ENCODE measurements at places on chromosomes 4 and X. TPM values are rescaled to one million over a fixed set of nuclear protein-coding genes. Genes with fewer than 3 reads are reported as not detected.

- H3K36me3 ChIP-seq = no peaks in the 10 kb centered on the region
- H3K4me1 ChIP-seq = no peaks in the 10 kb centered on the region
- no peak overlapping the region for H3K27ac ChIP-seq
- H3K4me3 ChIP-seq = no peak overlapping the region
Measured at GRCh38 chr4:125772680-125773079, 457.9 kb downstream of the FAT4 start.

DNA sequence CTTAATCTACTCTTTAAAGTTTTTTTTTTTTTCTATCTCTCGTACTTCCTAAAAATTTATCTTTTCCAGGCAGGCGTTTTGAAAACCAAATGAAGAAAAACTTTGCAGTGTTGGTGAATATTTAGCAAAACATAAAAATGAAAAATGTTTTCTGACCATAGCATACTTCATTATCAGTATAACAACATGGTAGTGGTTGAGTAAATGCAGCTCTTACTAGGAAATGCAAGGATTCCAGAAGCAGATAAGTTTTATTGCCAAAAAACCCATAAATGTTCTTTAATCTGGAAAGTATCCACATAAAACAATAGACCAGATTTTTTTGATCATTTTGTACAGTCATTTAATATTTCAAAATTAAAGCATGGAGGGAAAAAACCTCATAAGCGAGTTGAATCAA, 136.9 kb upstream of the GUCY1A1 start:
- no peaks in the 10 kb centered on the region for H3K4me1 ChIP-seq
- no peak overlapping the region for H3K4me3 ChIP-seq
- H3K27ac ChIP-seq = no peak overlapping the region
- H3K27me3 ChIP-seq = no peaks in the 10 kb centered on the region

GRCh38 chrX:115547448-115547847, 13.5 kb upstream of the PLS3 start:
- no peaks in the 10 kb centered on the region for H3K36me3 ChIP-seq
- H3K4me1 ChIP-seq = no peaks in the 10 kb centered on the region
- H3K4me3 ChIP-seq = no peak overlapping the region
- H3K27ac ChIP-seq = no peak overlapping the region
- no peaks in the 10 kb centered on the region for H3K27me3 ChIP-seq
- peak; percentile 7 for DNase-seq

DNA sequence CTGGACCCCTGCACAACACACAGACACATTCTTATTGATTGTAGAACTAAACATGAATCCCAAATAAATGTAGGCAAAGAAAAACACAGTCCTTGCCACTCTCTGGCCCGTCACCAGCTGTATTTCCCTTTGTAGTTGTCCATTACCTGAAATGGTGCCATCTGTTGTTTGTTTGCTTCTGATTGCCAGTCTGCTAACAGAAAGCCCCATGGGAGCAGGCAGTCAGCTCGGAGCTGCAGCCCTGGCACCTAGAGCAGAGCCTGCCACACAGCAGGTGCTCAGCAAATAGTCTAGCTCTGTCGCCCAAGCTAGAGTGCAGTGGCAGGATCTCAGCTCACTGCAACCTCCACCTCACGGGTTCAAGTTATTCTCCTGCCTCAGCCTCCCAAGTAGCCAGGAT, 28.9 kb downstream of the CPLX1 start:
- peaks cover 21% of the 10 kb centered on the region for H3K4me1 ChIP-seq
- H3K4me3 ChIP-seq = no peak overlapping the region
- H3K36me3 ChIP-seq = no peaks in the 10 kb centered on the region
- no peak for DNase-seq
- H3K27me3 ChIP-seq = peaks cover 11% of the 10 kb centered on the region
- H3K27ac ChIP-seq = no peak overlapping the region

DNA sequence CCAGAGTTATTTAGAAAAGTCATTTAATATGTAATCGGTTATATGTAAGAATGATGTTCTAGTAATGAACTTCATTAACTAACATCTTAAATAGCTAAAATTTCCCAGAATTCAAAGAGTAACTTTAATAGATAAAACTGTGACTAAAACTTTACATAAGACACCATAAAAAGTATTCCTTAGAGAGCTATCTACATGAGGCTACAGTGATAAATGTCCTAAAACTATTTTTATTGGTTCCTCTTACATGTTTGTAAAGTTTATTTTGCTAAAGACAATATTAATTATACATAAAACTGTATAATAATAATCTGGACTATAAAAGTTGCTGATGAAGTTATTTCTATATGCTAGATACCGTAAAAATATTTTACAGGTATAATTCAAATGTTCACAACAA, 897.7 kb upstream of the EPHA5 start:
- H3K27ac ChIP-seq = no peak overlapping the region
- no peak overlapping the region for H3K4me3 ChIP-seq
- no peaks in the 10 kb centered on the region for H3K4me1 ChIP-seq
- no peak for DNase-seq
- no peaks in the 10 kb centered on the region for H3K27me3 ChIP-seq

DNA sequence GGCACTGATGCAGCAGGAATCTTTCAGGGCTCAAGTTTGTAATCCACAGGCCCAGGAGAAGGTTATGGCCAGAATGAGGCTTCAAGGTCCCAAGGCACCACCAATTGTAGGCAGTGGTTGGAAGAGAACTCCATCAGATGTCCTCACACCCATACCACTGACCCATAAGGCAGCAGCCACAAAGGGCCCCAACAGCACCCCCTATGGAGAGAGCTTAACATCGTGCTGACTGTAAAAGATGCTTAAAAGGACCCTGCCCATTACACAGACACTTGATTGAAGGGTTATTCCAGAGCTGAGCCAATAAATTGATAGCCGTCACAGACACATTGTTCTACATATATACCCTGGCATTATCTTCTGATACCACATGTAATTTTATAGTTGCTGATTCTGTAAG, 113.7 kb downstream of the SOWAHB start:
- no peak overlapping the region for H3K4me3 ChIP-seq
- H3K4me1 ChIP-seq = peaks cover 24% of the 10 kb centered on the region
- H3K27me3 ChIP-seq = no peaks in the 10 kb centered on the region
- H3K27ac ChIP-seq = no peak overlapping the region

F9 gene
- not detected for total RNA-seq

GRCh38 chr4:64014647-64015046, 394.6 kb downstream of the TECRL start:
- H3K36me3 ChIP-seq = no peaks in the 10 kb centered on the region
- no peak overlapping the region for H3K27ac ChIP-seq
- H3K4me3 ChIP-seq = no peak overlapping the region
- H3K4me1 ChIP-seq = no peaks in the 10 kb centered on the region
- H3K27me3 ChIP-seq = no peaks in the 10 kb centered on the region

RLIM gene
- total RNA-seq = 24.5 TPM

GRCh38 chr4:153112041-153112441, 92.2 kb upstream of the TRIM2 start:
- no peaks in the 10 kb centered on the region for H3K36me3 ChIP-seq
- no peaks in the 10 kb centered on the region for H3K27me3 ChIP-seq
- H3K4me3 ChIP-seq = no peak overlapping the region
- H3K4me1 ChIP-seq = peaks cover 11% of the 10 kb centered on the region

DNA sequence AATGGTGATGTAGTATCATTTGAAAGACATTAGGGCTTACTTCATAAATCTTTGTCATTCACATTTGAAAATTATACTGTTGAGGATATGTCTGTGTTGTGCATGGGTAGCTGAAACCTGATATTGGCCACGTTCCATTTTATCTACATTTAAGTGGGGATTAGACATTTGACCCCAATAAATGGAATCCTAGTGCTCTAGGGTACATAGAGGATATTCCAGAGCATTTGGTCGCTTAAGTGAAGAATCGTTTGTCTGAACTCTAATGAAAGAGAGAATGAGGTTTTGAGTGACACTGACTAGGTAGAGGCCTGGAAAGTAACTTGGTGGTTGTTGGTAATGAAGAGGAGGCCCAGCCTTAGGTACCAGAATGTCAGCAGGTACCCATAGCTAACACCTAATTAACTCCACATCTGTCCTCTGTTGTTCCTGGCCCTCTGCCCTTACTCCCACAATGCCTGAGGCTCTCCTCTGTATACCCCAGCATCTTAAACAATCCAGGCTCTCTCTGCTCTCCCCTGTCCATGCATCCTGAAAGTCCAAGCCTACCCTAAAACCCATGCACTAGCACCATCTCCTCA, 299.5 kb upstream of the KLF3 start:
- DNase-seq = no peak
- H3K27me3 ChIP-seq = no peaks in the 10 kb centered on the region
- H3K27ac ChIP-seq = no peak overlapping the region
- H3K4me1 ChIP-seq = peaks cover 42% of the 10 kb centered on the region

DNA sequence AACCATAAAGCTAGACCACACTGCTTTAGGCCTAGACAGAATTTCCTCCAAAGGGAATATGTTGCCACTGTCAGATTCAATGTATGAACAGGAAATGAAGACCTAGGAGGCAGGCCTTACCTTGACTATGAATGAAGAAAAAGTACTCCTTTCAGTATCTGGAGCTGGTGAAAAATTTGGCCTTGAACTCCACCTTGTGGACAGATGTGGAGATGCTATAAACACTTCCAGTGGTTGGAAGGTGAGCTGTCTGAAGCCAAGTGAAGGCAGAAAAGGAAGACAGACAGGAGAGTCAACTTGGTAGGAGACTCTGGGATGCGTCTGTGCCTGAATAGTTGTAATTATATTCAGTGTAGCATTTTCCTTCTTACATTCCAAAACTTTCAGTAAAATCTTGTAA, 17.2 kb downstream of the SPIN3 start:
- H3K36me3 ChIP-seq = peaks cover 5% of the 10 kb centered on the region
- no peak overlapping the region for H3K4me3 ChIP-seq
- H3K27me3 ChIP-seq = no peaks in the 10 kb centered on the region
- H3K4me1 ChIP-seq = no peaks in the 10 kb centered on the region

ING2 gene
- total RNA-seq = 12.4 TPM

GAGE1 gene
- not detected for total RNA-seq

GRCh38 chr4:8435656-8436121, 4.8 kb downstream of the ACOX3 start:
- no peak overlapping the region for H3K27ac ChIP-seq
- no peak overlapping the region for H3K4me3 ChIP-seq
- H3K36me3 ChIP-seq = no peaks in the 10 kb centered on the region
- peaks cover 12% of the 10 kb centered on the region for H3K4me1 ChIP-seq

DDX3X gene
- 370 TPM for total RNA-seq

GPR78 gene
- 0.07 TPM for total RNA-seq

GRCh38 chr4:48904541-48905142, 1.9 kb downstream of the OCIAD2 start:
- no peak for DNase-seq
- no peak overlapping the region for H3K27ac ChIP-seq
- H3K4me3 ChIP-seq = no peak overlapping the region

GRCh38 chr4:23245203-23245832, 552.6 kb downstream of the GBA3 start:
- no peaks in the 10 kb centered on the region for H3K4me1 ChIP-seq
- H3K27me3 ChIP-seq = no peaks in the 10 kb centered on the region
- H3K36me3 ChIP-seq = no peaks in the 10 kb centered on the region
- no peak overlapping the region for H3K27ac ChIP-seq
- no peak for DNase-seq

- H3K4me1 ChIP-seq = no peaks in the 10 kb centered on the region
- no peak overlapping the region for H3K4me3 ChIP-seq
- H3K27ac ChIP-seq = no peak overlapping the region
Measured at GRCh38 chrX:109440475-109440874, 41.4 kb downstream of the GUCY2F start.
